Islet precursor cell (in vitro differentiated cells): ENCODE measurements at places on chromosomes 7 and 10.

DNA sequence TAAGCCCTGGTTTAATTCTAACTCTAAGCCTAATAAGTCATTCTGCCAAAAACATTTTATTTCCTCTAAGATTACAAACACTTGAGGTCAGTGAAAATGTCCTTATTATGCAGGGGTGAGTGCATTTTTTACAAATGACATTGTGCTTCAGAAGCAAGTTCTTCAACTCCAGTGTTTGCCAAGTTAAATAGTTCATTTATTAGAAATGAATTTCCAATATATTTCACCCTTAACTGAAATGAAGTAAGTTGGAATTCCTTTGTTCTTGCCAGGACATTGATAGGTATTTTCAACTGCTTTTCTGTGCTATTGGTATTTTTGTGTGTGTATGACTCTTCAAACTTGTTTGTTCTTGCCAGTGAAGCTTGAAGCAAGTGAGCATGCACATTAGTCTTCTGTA is 89.5 kb upstream of the CCDC6 start:
- DNase-seq = no peak

DNA sequence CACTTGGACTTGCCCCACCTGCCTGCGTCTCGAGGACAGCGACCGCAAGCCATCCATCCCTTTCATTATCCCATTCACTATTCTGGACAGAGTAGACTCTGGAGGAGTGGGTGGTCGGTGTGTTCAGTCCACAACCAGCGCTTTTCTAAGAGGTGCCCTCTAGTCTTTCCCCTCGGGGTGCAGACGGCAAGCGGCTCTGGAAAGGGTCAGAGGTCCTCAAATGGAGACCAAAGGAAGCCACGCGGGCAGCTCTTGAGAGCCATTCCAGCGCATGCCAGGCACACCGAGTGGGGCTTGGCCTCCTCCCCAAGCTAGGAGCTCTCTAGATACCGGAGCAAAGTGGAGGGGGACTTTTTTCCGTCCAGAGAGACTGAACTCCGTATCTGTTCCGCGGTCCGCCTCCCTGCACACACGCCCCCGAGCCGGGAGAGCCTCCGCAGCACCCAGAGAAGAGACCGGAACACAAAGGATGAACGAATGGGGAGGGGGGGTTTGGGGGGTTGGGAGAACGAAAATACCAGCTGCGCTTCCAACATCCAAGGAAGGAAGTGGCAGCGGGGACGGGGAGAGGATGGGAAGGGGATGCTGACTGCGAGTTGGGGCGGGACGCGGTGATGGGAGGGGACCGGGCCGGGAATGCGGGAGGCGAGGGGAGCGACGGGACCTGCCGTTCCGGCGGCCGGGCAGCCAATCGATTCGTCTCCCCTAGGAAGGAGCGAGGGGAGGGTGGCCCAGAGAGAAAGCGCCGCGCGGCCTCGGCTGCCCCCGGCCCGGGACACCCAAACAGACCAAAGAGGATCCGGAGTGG is 515 bp downstream of the GSDME start:
- peak; percentile 80 for DNase-seq

GRCh38 chr10:111015181-111015580 is 61.6 kb upstream of the ADRA2A start:
- no peak for DNase-seq

DNA sequence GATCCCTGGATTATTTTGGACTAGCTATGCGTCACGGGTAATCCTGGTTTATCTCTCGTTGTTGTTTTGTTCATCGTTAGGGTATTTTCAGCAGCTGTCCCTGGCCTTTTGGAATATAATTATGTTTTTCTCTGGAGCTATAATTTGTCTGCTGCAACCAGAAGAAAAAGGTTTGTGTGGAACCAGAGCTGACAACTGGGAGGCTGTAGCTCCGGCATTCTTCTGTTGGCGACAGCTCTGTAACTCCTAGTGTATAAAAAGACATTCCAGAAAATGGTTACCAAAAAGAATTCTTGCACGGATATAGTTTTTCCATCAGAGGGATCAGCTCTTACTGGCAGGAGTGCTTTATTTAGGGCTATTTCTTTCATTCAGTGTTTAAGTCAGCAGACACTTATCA is 130.9 kb upstream of the PRR15 start:
- DNase-seq = no peak

DNA sequence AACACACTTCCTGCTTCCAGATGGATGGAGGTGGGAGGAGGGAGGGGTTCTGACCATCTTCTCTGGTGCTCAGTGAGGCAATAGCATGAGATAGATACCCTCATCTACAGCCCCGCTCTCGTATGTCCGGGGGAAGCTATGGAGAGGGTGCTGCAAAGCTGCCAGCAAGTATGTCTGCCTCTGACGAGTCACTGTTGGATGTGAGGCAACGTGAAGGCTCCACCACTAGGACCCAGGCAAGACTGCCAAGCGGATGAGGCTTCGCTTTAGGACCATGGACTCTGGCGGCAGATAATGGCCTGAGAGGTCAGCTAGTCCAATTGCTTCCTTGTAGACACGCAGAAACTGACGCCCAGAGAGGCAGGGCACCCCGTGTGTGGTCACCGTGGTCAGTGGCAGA is 601.6 kb downstream of the PTPRN2 start:
- DNase-seq = no peak

- no peak for DNase-seq
These were observed 38.0 kb upstream of the SRPK2 start for GRCh38 chr7:105426606-105427146.

- DNase-seq = no peak
These were observed 46.5 kb downstream of the INPP5F start for GRCh38 chr10:119772334-119772733.

DNA sequence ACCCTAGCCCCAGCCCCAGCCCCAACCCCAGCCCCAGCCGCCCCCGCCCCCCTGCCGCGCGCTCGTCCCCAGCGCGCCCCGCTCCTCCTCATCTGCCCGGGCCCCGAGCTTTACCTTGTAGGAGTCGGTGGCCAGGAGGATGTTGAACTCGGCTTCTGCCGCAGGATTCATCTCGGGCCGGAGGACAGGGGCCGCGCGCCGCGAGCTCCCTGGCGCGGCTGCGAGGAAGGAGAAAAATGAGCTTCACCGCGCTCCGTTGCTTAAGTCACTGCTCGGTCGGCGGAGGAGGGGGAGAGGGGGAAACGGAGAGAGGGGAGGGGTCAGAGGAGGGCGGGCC is at the start of gene NAMPT:
Gene NAMPT (minus strand): TSS at position 270 of the 337 bp plus-strand sequence. CDS start 99 bp downstream, at position 171.
- no peak for DNase-seq

DNA sequence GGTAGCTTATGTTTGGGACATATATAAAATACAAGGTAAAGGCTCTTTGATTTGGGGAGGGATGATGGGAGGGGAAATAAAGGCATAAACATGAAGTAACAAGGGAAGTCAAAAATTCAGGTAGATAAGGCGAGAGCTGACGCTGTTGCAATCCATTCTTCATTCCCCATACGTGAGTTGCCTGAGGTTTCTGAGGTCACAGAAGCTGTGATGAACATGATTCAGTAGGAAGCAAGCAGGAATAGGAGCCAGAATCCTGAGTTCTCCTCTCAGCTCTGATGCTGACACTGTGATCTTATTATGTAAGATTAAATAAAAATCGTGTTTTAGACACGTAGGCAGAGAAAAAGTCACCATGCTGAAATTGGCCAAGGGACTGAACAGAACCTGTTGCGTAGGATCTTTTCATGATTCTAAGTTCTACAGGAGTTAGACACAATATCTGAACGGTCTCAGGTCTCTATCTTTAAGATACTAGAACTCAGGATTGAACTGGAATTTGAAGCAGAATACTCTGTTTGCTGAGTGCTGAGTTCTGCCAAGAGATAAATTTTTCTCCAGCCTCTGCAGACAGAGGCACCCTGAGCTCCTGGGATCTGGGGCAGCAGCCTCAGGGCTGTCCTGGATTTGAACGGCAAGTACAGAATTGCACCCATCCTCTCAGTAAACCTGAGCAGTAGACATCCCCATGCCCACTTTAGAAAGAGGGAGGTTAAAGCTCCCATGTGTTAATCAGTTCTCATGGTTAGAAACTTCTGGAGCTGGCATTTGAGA is 21.0 kb downstream of the KLF6 start:
- peak; percentile 51 for DNase-seq

GRCh38 chr10:7817984-7818294 is 366 bp upstream of the TAF3 start:
- DNase-seq = no peak

GRCh38 chr10:94075506-94075905 is 81.8 kb downstream of the PLCE1 start:
- no peak for DNase-seq

DNA sequence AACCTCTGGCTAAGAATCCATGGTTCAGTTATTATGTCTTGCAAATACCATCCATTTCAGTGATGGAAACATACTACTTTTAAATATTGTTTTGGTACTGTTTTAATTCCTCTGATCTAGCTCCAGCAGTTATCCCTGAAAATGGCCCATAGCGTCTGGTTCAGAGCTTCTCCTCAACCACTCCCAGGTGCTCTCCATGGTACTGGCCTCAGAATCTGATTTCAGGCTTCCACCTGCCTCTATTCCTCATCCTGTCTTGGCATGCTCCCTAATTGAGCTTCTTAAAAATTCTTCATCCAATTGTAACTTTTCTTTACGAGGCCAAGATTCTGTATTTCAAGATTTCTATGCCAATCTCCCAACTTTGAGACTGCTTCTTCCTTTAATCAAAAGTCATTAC is 236.3 kb downstream of the HTR7 start:
- DNase-seq = peak; percentile 60

- no peak for DNase-seq
These were observed 77.5 kb upstream of the EEPD1 start for GRCh38 chr7:36075561-36075960.
